HuH-7 (cell line): ENCODE measurements at places on chromosomes 1 and 21.
A peak's percentile ranks its signal among the peaks of the same experiment; 100 is the strongest.

- DNase-seq, result no peak
These were observed 73.2 kb downstream of the DMRTB1 start for GRCh38 chr1:53532377-53532776.

DNA sequence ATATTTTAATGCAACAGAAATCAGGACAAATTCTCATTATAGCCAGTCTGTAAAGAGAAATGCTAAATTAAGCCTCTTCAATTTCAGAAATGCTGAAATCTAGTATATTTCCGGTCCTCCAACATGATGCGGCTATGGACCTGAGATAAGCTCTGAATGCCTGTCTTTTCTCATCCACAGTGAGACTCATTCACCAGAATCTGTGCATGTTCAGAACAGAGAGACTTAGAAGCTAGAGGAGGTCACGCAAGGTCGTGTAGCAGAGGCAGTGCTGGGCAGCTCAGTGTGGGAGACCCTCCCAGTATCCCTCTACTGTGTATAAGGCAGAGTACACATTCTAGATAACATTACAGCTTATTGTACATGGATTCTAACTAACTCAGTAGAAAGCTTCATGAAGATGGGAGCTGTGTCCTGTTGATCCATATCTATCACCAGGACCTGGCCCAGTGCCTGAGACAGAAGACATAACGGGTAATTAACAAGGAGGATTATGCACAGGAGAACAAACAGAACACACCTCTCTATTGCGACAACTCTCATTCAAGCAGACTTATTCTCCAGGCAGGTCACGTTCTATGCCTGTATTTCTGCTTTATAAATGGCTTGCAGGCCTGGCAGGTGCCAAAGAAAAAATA, 97.0 kb upstream of the COA6 start:
- DNase-seq, result no peak

DNA sequence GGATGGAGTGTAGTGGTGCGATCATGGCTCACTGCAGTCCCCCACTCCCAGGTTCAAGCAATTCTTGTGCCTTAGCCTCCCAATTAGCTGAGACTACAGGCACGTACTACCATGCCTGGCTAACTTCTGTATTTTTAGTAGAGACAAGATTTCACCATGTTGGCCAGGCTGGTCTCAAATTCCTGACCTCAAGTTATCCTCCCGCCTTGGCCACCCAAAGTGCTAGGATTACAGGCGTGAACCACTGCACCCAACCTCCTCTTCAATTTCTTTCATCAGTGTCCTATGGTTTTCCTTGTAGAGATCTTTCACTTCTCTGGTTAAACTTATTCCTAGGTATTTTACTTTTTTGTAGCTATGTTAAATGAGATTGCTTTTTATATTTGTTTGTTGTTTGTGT, 10.7 kb upstream of the MAST2 start:
- no peak for DNase-seq

DNA sequence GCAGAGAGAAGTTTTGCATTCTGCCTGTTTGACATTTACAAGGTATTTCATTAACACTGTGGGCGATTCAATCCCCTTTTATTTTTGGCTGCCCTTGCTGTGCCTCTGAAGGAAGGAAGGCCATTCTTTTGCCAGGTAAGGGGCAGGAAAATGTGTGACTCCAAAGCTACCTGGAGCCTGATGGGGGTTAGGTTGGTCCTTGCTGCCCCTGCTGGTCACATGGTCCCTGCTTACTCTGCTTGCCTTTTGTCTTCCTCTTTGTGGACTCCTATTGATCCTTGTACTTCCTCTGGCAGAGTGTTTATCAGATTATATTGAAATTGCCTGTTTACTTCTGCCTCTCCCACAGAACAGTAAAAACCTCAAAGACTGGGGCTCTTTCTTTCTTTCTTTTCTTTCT, 65.7 kb downstream of the ST6GALNAC3 start:
- no peak for DNase-seq

DNA sequence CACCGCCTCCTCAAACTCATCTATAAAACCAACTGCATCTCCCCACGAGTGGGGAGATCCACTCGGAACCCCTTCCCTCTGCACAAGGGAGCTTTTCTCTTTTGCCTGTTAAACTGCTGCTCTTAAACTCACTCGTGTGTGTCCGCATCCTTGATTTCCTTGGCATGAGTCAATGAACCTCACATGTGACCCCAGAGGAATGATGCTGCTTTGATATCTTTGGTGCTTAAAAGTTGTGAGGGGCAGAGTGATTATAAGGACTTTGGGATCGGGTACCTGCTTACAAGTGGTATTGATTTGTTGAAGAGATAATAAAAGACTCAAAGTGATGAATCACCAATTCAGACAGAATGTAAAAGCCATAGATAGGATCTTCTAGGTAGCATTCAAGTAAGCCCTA, 125.3 kb downstream of the GREM2 start:
- no peak for DNase-seq

DNA sequence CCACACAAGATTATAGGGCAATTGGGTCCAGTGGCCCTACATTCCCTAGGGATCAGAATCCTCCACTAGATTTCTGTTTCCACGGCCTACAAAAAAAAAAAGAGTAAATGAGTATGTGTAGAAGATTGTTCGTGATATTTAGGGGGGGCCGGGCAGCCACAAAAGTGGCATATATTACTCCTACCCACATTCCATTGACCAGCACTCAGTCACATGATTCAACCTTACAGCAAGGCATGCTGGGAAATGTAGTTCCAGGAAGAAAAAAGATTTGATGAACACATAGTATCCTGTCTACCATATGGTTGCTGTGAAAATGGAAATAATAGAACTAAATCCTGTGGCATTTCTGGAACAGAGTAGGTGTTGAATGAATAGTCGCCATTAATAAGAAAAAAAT, 43.4 kb upstream of the GJB5 start:
- no peak for DNase-seq

DNA sequence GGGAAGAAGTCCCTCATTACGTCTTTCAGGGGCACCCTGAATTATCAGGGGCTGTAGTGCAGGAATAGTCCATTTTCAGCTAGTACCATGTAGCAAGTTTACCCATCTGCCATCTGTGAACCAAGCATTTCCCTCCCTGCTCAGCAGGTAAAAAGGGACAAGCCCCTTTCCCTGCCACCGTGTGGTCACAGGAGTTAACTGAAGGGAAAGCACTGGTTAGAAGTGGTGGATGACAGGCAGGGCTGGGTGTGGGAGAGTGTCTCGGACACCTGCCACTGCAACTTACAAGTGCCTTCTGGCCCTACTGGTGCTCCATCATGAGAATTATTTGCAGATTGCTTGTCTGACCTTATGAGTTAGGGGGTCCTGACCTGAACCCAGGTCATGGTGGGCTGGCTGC, 32.0 kb upstream of the IGSF5 start:
- DNase-seq, result peak; percentile 21

GRCh38 chr1:108569097-108569728, 9.3 kb downstream of the EEIG2 start:
- no peak for DNase-seq

DNA sequence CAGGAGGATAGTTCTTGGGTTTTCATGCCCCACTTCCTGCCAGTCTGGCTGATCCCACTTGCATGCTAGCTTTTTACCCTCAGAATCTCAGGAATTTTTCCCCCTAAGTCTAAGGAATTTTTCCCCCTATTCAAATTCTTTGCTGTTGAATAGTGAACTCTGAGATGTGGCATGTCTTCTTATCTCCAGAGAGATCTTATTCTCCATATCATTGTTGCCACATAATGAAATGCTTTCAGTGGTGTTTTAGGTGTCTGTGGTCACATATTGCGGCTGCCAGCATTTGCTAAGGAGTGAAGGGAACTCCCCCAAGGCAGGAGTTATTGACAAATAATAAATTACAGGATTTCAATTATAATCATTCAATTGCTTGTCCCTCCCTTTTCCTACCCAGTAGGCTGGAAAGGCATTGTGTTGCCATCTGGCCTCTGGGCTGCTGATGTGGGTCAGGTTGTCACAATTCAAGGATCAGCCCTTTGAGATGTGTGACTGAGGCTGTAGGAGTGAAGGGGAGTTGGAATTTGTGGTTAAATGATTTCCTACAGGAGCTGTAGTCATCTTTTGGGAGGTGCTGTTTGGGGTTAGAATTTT, 3.9 kb upstream of the FLG start:
- DNase-seq, result no peak

GRCh38 chr1:19066874-19067181, 110.4 kb upstream of the IFFO2 start:
- no peak for DNase-seq
